Globus pallidus (tissue), 1 donor: ENCODE measurements at places on chromosomes 2 and 18.

DNA sequence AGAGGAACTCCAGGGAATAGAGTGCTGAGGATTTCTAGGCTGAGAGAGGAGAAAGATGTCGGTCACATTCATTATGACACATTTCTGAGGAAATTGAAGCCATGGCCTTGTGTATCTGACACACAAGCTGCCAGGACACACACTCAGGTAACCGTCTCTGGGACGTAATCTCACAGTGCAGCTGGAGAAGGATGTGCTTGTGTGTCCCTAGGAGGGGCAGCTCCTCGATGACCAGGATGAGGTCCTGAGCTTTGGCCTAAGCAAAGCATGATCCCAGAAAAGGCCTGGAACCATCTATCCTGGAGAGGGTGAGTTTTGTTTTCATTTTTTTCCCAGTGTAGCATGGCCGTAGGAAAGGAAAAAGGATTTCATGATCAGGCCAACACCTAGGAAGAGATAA is 102.2 kb downstream of the CAPN13 start:
- DNase-seq: no peak

DNA sequence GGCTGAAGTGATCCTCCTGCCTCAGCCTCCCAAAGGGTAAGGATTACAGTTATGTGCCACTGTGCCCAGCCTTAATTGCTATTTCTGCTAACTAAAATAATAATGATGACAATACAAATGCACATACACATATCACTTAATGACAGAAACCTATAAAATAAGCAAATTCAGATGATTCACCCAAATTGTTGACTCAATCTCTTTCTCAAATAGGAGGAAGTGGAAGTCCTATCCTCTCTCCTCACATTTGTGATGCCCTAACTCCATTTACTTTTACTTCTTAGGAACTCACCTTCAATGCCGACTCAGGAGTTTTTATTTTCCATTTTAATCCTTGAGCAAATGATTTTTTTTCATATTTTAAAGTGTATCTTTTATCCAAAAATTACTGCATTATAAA is 24.5 kb upstream of the RAPH1 start:
- no peak for DNase-seq

- no peak for DNase-seq
Observed at GRCh38 chr2:79640001-79640400, 127.2 kb downstream of the CTNNA2 start.

DNA sequence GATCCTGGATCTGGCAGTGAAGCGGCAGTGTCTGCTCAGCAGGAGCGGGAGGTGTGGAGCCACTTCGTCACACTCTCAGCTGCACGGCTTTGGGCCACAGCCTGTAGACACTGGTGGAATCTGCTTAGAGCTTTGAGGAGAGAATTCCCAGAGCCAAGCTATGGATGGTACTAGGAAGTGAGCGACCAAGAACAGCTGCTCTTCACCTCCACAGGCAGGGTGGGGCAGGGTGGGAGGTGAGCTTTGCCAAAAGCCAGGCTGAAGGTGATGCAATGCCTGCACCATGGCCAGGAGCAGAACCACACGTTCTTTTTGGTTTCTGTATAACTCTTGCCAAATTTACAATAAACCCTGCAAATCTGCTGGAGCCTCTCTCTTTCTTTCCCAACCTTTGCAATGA is 226.1 kb downstream of the ANKRD30B start:
- DNase-seq: no peak

- no peak for DNase-seq
Observed at GRCh38 chr2:68089961-68090360, 27.2 kb upstream of the C1D start.

- DNase-seq: no peak
Observed at GRCh38 chr2:186442885-186443284, 43.2 kb upstream of the ZC3H15 start.

DNA sequence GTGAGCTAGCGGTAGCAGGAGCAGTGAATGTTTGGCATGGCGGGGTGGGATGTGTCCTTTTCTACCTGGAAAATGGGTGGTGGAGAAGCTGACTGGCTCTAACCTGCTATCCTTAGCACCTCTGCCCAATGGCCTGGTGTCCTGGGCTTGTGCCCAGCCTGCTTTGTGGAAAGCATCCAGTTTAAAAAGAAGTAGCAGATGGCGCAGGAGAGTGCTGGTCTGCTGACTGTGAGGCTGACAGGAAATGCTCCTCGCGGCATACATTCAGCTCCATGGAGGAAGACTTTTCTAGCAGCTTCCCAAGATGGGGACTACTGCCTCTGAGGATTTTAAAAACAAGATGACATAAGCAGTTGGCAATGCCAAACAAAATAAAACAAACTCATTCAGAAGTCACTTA is 56.2 kb upstream of the LYPD6B start:
- DNase-seq: no peak

DNA sequence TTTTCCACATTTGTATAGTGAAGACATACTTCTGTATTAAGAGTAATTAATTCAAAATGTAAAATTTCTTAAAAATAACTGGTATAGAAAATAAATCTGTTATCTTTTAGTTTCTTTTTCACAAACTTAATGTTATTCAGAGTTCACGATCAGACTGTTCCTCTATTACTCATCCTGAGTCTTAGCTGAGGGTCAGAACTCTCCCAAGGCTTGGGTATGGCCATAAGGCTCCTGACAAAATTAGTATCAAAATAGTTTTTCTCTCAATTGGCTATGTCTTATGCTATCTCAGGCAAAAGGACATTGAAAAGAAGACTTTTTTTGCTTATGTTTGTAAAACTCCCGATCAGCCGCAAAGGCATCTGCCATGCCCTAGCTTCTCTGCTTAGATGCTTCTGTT is 56.1 kb upstream of the NAB1 start:
- DNase-seq: no peak

GRCh38 chr2:46885376-46885775 is 30.2 kb downstream of the MCFD2 start:
- no peak for DNase-seq

DNA sequence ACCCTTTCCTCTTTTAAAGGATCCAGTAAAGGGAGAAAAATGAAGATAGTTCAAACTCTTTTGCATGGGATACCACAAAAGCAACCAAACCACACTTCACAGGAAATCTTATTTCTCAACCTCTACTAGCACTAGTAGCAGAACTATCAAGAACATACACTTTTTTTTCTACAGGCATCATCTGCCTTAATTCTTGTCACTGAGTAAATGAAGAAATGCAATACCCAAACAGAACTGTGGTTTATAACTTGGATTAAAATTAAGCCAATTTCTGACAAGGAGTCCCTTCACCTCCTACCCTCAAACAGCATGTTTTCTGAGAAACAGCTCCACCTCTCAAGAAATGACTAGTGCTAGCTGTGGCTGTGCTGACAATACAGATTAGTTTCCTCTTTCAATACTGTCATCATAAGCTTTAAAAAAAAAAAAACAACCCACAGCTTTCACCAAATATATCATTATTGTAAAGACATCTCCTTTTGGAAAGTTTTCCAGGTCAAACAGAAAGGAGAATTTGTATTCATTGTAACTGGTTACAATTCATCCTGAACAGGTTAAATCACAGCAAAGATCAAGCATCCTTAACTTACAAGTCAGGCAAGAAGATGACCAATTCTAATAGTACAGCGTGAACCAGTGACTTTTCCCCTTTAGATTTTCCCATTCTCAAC is 44.4 kb downstream of the PTPN2 start:
- DNase-seq: peak; percentile 25

DNA sequence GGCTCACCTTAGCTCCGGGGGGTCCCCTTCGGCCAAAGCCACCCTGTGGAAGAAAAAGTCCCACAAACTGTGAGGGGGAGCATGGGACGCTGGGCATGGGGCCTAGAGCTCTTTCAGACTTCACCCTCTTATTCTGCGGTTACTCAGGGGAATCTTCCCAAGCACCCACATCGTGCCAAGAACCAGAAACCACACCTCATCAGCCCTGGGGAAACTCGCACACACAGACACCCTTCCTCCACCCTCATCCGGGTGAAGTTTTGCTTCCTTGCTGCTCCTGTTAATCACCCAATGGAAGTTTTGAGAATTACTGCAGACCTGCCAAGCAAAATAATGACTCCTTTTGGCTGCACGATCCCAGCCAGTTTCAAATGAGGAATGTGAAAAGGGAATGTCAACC is 59.1 kb downstream of the COL6A3 start:
- no peak for DNase-seq

DNA sequence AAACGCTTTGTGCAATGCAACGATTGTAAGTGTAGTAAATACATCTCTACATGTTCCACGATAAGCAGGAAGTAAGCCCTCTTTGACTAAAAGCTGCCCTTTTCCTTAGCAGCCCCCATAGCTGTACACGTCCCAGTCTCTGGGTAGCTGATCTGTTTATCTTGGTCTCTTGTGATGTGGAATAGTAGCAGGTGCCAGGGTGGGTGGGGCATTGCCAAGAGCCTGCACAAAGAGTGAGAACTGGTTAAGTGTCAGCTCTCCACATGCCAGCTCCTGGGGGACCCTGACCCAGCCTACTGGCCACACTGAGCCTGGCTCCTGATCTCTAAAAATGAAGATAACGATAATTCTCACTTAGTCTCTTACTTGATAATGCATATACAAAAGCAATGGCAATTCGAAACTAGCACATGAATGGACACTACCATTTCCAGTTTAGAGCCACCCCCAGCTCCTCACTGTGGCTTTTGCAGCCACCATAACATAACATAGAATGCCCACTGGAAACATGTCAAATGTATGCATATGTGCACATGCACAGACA is 92.3 kb downstream of the MYT1L start:
- DNase-seq: no peak

GRCh38 chr18:22115573-22115972 is 53.8 kb upstream of the GATA6 start:
- DNase-seq: no peak

DNA sequence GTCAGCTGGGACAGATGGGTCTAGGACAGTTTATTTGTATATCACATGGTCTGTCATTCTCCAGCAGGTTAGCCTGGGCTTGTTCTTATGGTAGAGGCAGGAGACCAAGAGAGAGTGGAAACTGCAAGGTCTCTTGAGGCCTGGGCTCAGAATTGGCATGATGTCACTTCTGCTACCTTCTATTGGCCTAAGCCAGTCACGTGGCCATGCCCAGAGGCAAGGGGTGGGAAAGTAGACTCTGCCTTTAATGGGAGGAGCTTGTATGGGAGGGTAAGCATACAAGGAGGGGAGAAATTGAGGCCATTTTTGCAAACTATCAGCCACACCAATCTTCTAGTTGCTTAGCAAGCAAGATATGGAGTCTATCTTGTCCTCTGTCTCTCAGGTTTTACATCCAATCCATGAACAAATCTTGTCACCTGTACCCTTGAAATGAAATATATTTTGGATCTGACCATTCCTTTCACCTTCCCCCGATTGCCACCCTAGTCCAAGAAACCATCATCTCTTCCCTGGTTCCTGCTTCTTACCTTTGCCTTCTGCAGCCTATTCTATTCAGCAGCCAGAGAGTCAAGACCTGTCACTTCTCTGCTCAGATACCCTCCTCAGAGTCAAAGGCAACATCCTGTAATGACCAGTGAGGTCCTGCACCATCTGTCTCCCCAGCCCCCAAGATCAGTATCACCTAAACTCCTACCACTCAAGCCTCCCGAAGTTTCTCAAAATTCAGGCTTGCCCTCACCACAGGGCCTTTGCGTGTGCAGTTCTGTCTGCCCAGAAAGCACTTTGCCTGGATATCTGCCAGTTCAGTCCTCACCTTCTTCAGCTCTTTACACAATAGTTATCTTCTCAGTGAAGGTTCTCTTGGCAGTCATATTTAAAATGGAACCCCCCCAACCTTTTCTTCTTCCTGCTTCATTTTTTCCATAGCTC is 240.0 kb downstream of the LOXHD1 start:
- DNase-seq: no peak

- DNase-seq: no peak
Observed at GRCh38 chr2:197516393-197516761, 511 bp downstream of the MOB4 start.

- DNase-seq: no peak
Observed at GRCh38 chr2:21262426-21262940, 138.7 kb downstream of the TDRD15 start.

DNA sequence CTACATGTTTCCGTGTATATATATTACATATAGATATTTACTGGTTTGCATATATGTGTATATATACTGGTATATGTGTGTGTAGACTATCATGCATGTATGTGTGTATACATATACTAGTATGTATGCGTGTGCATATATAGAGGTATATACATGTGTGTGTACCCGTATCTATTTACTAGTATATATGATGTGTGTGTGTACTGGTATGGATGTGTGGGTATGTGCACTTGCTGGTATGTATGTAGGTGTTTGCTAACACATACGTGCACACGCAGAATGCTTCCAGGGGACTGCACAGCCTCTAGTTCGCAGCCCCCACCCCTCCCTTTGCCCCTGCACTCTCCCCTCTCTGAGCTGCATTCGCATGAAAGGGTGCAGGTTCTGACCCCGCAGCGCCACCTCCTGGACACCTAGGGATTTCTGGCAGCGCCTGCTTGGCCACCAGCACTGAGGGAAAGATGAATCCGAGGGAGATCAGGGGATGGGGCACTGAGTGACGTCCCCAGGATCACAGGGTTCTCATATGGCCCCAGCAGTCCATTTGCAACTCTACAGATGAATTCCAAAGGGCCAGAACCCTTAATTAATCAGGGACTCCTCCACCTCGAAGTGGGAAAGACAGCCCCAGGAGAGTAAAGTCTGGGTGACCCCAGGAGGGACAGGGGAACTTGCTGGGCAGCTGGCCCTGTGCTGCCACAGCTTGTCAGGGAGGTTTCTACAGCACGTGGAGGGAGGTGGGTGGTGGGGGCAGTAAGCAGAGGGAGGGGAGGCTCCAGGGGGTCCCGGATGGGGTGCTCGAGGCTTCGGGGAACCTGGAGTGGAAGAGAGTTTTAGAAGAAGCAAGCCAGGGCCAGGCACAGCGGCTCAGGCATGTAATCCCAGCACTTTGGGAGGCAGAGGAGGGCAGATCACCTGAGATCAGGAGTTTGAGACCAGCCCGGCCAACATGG is 66.8 kb upstream of the ASAP2 start:
- DNase-seq: peak; percentile 53

DNA sequence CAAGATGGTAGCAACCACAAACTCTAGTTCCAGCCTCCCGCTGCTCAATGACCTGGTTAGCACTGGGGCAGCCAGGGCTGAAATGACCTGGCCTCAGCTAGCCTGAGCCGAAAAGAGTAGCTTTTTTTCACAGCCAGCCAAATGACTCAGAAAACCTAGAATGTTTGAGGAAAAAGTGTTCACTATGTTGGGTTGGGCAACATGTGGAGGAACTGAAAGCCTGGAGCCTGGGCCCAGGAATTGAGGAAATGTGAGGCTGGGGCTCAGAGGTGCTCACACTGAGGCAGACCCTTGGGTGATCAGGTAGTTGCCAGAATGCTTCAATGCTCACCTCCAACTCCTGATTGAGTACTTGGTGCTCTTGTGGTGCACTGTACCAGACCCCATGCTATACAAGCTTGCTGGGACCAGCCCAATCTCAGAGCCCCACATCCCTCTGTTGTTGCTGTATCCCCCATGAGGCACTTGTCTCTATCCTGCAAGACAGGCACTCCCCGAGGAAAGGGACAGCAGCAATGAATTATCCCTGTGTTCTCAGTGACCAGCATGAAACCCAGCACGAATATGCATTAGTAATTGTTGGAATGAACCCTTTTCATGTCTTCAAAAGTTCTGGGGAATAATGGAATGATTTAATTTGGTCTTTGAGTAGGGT is 116.2 kb downstream of the USP34 start:
- DNase-seq: no peak

GRCh38 chr2:168560817-168561499 is 104.9 kb downstream of the CERS6 start:
- peak; percentile 37 for DNase-seq
